ENCODE measurements at places on chromosomes 3 and 15.

GRCh38 chr3:195139876-195140240, 131.1 kb downstream of the XXYLT1 start:
- DNase-seq: no peak

DNA sequence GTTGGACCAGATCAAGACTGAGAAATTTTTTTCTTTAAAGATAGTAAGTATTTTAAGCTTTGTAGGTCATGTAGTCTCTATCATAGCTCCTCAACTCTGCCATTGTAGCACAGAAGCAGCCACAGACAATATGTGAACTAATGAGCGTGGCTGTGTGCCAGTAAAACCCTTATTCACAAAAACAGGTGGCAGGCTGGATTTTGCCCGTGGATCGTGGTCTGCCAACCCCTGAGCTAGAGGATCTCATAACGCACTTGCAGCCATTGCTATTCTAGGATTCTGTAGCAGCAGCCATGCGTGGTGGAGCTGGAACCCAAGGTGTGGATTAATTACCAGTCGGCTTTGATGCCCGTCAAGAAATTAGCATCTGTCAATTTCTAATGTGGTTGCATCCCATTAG, 68.7 kb upstream of the PLXNA1 start:
- no peak for DNase-seq

DNA sequence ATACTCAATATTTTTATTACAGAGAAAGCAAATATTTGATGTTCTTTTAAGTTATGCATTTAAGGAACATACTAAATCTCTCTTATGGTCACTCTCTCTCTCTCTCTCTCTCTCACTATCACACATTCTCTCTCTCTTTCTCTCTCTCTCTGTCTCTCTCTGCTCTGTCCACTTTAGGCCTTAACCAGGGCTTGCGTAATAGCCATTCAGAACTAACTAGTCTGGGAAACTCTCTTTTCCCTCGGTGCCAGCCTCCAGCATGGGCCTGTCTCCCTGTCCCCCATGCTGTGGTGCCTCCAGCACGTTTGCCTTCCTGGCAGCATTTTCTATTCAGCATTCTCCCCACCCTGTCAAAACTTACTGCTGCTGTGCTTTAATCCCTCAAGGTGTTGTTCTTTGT, 389.7 kb downstream of the ROBO1 start:
- DNase-seq: no peak

- no peak for DNase-seq
Measured at GRCh38 chr3:72308641-72309040, 523.7 kb upstream of the PROK2 start.

DNA sequence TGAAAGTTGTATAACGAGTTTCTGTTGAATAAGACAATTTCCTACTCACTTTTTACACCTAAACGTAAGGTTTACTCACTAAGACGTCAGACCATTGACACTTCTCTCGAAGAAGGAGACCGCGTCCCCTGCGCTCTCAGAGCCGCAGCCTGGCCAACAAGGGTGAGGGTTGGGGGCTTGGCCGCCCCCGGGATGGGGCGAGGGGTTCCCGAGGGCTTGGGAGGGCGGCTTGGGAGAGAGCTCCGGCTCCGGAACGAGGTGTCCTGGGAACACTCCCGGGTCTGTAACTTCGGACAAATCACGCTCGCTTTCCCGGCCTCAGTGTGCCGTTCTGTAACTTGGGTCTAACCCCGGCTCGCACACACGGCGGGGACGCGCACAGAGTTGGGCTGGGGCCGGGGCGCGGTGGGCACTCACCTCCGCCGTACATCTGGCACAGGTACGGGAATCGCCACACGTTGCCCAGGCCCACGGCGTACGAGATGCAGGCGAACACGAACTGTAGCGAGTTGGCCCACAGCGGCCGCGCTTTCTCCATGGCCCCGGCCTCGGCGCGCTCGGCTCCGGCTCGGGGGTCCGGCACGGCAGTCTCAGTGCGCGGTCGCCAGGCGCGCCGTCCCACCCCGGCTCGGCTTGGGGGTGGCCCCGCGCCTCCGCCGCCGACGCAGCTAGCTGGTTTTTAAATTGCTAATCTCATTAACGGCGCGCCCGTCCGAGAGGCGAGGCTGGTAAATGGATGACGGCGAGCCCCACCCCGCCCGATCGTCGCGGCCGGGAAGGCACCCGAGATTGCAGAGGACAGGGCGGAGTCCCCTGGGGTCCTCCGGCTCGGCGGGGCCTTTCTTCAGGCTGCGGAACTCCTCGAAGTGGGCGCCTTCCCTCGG, at the start of gene SLC6A20:
SLC6A20 (minus strand) TSS at position 655 of the 884 bp plus-strand sequence; CDS start at position 538, 117 bp downstream.
- no peak for DNase-seq

- no peak for DNase-seq
Measured at GRCh38 chr15:80709542-80709941, 14.4 kb downstream of the ABHD17C start.

GRCh38 chr3:57409471-57409870, 117.0 kb upstream of the ASB14 start:
- DNase-seq: no peak

- DNase-seq: no peak
Measured at GRCh38 chr3:63642488-63642887, 10.0 kb upstream of the SNTN start.

- DNase-seq: no peak
Measured at GRCh38 chr3:84965141-84965540, 6.4 kb downstream of the CADM2 start.

- no peak for DNase-seq
Measured at GRCh38 chr15:60729850-60730458, 251.0 kb upstream of the ICE2 start.

GRCh38 chr15:60708684-60709083, 229.7 kb upstream of the ICE2 start:
- DNase-seq: no peak

GRCh38 chr3:65908588-65908987, 130.1 kb downstream of the MAGI1 start:
- no peak for DNase-seq

DNA sequence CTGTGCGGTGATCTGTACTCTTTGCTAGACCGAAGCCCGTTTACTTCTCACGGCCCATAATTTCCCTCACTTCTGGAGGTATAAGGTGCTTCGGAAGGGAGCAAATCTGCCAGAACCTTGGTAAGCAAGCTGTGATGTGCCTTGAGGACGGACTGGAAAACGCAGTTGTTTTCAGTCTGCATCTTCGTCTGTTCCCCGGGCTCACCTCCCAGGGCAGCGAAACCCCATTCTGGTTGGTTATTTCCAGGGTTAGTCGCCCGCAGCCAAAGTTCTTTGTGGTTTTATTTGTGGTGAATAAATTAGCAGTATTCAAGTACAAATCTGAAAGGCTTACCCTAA, 401 bp downstream of the RAMAC start:
- no peak for DNase-seq

DNA sequence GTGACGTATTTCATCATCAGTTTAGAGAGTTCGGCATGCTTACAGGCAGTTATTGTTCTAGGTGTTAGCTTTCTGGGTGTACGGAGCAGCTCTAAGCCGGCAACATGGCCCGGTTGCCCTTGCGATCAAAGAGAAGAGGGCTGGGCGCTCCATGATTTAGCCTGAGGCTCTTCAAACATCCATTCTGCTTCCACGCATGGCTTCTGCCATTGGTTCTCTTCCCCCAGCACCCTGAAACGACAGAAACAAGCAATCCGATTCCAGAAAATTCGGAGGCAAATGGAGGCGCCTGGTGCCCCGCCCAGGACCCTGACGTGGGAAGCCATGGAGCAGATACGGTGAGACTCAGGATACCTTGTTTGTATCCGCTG, 574 bp downstream of the NGRN start:
- peak; percentile 19 for DNase-seq

- DNase-seq: no peak
Measured at GRCh38 chr15:58951388-58952007, 18.0 kb upstream of the SLTM start.

- DNase-seq: no peak
Measured at GRCh38 chr3:197520311-197521276, 35.2 kb downstream of the BDH1 start.

DNA sequence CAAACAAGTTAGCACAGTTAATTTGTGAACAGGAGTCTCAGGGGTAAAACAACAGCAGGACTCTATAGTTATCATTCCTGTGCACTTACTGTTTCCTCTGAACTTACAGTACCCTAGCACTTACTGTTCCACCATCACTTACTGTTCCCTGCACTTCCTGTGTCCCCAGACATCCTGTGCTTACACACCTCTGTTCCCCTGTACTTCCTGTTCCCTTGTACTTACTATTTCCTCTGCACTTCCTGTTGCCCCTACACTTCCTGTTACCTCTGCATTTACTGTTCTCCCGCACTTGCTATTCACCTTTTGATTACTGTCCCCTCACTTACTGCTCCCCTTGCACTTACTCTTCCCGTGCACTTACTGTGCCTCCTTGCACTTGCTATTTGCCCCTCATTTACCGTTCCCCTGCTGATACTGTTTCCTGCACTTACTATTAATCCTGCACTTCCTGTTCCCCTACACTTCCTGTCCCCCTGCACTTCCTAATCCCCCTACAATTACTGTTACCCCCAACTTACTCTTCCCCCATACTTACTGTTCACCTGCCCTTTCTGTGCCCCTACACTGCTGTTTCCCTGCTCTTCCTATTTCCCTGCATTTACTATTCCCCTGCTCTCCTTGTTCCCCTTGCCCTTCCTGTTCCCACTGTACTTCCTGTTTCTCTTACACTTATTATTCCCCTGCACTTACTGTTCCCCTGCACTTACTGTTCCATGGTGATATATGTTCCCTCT, 30.3 kb downstream of the TPRA1 start:
- no peak for DNase-seq

- no peak for DNase-seq
Measured at GRCh38 chr15:97545799-97546198, 414.7 kb upstream of the ARRDC4 start.

DNA sequence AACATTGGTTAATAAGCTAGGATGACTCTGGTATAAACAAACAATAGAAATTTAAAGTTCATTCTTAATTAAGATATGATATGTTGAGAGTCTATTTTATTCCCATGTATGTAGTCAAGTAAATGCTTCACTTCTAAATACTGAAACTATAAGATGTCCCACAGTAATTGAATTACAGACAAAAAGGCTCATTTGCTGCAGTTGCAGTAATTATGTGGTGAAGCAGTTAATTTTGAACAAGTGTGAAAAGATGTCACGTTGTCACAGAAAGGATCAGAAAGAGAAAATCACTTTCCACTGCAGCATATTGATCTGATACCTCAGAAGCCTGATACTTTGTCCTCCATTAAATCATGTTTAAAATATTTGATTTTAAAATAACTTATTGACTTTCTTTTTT, 159.8 kb downstream of the BBX start:
- DNase-seq: no peak
